ENCODE measurements at places on chromosomes 16 and 17. TPM values are rescaled to one million over a fixed set of nuclear protein-coding genes. Genes with fewer than 3 reads are reported as not detected.

- no peak overlapping the region for H3K4me3 ChIP-seq
- H3K27me3 ChIP-seq: no peaks in the 10 kb centered on the region
- no peaks in the 10 kb centered on the region for H3K36me3 ChIP-seq
- no peak for DNase-seq
- no peaks in the 10 kb centered on the region for H3K4me1 ChIP-seq
These were observed 4.8 kb upstream of the SYT17 start for GRCh38 chr16:19163215-19163614.

GRCh38 chr16:81273223-81273950, 34.9 kb downstream of the BCO1 start:
- no peak overlapping the region for H3K27ac ChIP-seq
- no peak for DNase-seq
- no peaks in the 10 kb centered on the region for H3K4me1 ChIP-seq
- no peaks in the 10 kb centered on the region for H3K36me3 ChIP-seq
- H3K27me3 ChIP-seq: no peaks in the 10 kb centered on the region

Gene HAP1
- 1.3 TPM for total RNA-seq

GRCh38 chr17:40548982-40549685, 16.1 kb downstream of the CCR7 start:
- no peaks in the 10 kb centered on the region for H3K36me3 ChIP-seq
- H3K27me3 ChIP-seq: no peaks in the 10 kb centered on the region
- H3K4me1 ChIP-seq: no peaks in the 10 kb centered on the region
- no peak for DNase-seq

- no peak for DNase-seq
- no peaks in the 10 kb centered on the region for H3K27me3 ChIP-seq
- no peaks in the 10 kb centered on the region for H3K4me1 ChIP-seq
- H3K36me3 ChIP-seq: no peaks in the 10 kb centered on the region
These were observed 16.0 kb downstream of the BTBD17 start for GRCh38 chr17:74345433-74346241.

DNA sequence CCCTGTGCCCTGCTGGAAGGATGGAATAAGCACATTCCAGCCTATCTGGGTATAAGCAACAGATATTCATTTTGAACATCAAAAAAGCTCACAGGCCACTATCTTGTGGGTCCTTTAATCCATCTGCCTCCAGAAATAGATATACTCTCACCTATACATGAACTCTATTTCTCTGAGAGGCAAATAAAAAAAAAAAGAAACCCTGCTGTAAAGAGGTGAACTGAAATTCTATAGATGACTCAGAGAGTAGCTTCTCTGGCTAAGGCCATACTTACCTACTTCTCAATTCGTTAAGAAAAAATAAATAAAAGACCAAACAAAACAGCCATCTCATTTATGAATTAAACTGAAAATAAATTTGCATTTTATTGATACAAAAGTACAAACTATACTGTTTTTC, 86.3 kb downstream of the DYNLRB2 start:
- H3K4me3 ChIP-seq: no peak overlapping the region
- no peaks in the 10 kb centered on the region for H3K27me3 ChIP-seq
- no peak overlapping the region for H3K27ac ChIP-seq
- no peaks in the 10 kb centered on the region for H3K36me3 ChIP-seq
- no peaks in the 10 kb centered on the region for H3K4me1 ChIP-seq

DNA sequence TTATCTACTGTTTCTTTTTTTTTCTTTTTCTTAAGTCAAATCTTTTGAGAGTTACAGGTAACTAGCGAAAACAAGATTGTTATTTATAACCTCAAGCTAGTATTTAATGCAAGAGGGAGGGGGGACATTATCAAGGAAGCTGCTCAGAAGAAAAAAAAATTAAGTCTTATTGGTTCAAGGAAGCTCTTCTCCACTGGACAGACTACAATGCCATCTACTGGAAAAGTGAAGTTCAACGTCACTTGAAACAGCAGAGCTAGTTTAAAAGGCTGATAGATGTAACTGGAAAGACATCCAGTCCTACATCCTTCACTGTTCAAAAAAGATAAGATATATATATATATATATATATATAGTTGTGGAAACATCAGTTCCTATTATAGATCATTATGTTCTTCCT, 418.0 kb upstream of the PSMD7 start:
- no peak overlapping the region for H3K27ac ChIP-seq
- no peaks in the 10 kb centered on the region for H3K27me3 ChIP-seq
- peak; percentile 83 for DNase-seq
- no peaks in the 10 kb centered on the region for H3K36me3 ChIP-seq
- H3K4me3 ChIP-seq: no peak overlapping the region

- H3K36me3 ChIP-seq: no peaks in the 10 kb centered on the region
- H3K27ac ChIP-seq: peak overlapping the region; percentile 95
- H3K4me1 ChIP-seq: peaks cover 80% of the 10 kb centered on the region
- no peaks in the 10 kb centered on the region for H3K27me3 ChIP-seq
- H3K4me3 ChIP-seq: peak overlapping the region; percentile 79
- peak; percentile 56 for DNase-seq
These were observed 14.7 kb downstream of the RARA start for GRCh38 chr17:40323391-40324381.

- no peaks in the 10 kb centered on the region for H3K4me1 ChIP-seq
- DNase-seq: no peak
- H3K27me3 ChIP-seq: no peaks in the 10 kb centered on the region
- H3K27ac ChIP-seq: no peak overlapping the region
- H3K36me3 ChIP-seq: no peaks in the 10 kb centered on the region
These were observed 11.3 kb upstream of the RNPS1 start for GRCh38 chr16:2278956-2279800.

GRCh38 chr17:19940722-19941464, 36.7 kb downstream of the AKAP10 start:
- H3K4me3 ChIP-seq: no peak overlapping the region
- no peak for DNase-seq
- no peak overlapping the region for H3K27ac ChIP-seq
- H3K36me3 ChIP-seq: peaks cover 18% of the 10 kb centered on the region
- H3K4me1 ChIP-seq: no peaks in the 10 kb centered on the region

DNA sequence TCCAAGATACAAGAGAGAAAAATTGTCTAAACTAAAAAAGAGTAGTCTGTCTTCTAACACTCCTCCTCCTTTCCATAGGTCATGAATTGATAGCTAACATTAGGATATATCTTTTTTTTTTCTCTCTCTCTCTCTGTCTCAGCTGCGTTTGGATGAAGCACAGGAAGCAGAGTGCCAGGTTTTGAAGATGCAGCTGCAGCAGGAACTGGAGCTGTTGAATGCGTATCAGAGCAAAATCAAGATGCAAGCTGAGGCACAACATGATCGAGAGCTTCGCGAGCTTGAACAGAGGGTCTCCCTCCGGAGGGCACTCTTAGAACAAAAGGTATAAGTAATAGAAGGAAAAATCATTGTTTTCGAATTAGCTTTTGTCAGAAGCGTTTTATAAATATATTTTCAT, 32.9 kb downstream of the ABHD15 start:
- H3K27me3 ChIP-seq: no peaks in the 10 kb centered on the region
- no peak overlapping the region for H3K4me3 ChIP-seq
- no peaks in the 10 kb centered on the region for H3K4me1 ChIP-seq
- no peak for DNase-seq
- no peak overlapping the region for H3K27ac ChIP-seq

Gene CORO6
- 5.9 TPM for total RNA-seq

Gene CDH13
- total RNA-seq: 13.8 TPM

GRCh38 chr16:85387171-85387507, 226.0 kb upstream of the GSE1 start:
- no peaks in the 10 kb centered on the region for H3K27me3 ChIP-seq
- H3K4me1 ChIP-seq: peaks cover 4% of the 10 kb centered on the region
- no peak overlapping the region for H3K4me3 ChIP-seq
- H3K36me3 ChIP-seq: no peaks in the 10 kb centered on the region

Gene SLFN14
- total RNA-seq: 0.09 TPM

Gene CTRL
- total RNA-seq: 0.69 TPM

Gene DRC3
- 17.3 TPM for total RNA-seq

DNA sequence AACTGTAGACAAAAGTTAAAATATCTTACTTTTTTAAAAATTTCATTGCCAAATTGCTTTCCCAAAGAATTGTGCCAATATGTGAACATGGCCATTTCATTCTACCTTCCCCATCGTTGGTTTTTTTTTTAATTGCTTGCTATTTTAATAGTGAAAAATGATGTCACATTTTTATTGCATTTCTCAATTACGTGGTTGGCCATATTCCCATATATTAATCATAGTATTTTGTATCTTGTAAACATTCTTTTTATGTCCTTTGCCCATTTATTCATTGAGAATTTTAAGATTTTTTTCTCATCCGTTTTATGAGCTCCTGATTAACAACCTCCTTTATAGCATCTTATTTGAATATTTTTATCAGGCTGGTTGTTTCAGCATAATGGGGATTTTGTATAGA, 7.2 kb downstream of the OMG start:
- H3K27me3 ChIP-seq: no peaks in the 10 kb centered on the region
- DNase-seq: no peak
- H3K4me1 ChIP-seq: no peaks in the 10 kb centered on the region
- H3K27ac ChIP-seq: no peak overlapping the region

Gene ASGR2
- 1.2 TPM for total RNA-seq

DNA sequence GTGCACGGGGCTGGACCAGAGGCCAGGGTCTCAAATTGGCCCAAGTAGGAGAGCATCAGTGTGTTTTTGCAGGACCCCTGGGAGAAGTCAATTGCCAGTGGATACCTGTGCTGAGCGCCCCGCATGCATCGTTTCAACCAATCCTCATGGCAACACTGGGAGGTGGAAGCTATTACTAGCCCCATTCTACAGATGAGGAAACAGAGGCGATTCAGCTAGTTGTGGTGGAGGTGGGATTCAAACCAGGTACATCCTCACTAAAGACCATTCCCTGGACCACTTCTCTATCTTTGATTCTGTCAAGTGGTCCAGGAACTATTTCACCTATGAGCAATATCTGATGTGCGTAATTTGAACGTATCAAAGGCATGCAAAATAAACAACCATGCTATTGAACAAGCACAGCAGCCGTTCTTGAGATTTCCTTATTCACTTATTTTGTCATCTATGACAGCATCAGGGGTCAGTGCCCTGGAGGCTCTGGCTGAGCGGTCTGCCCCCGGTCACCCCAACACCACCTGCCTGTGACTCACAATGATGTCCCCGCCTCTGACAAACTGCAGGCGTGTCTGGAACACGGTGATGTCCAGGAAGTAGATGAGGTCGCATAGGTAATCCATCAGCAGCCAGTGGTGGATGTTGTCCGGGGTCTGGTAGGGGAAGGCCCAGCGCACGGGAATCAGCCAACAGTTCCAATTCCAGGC, 54.0 kb downstream of the CNGB1 start:
- H3K4me3 ChIP-seq: no peak overlapping the region
- H3K36me3 ChIP-seq: no peaks in the 10 kb centered on the region
- no peak overlapping the region for H3K27ac ChIP-seq
- no peak for DNase-seq
- H3K27me3 ChIP-seq: no peaks in the 10 kb centered on the region

DNA sequence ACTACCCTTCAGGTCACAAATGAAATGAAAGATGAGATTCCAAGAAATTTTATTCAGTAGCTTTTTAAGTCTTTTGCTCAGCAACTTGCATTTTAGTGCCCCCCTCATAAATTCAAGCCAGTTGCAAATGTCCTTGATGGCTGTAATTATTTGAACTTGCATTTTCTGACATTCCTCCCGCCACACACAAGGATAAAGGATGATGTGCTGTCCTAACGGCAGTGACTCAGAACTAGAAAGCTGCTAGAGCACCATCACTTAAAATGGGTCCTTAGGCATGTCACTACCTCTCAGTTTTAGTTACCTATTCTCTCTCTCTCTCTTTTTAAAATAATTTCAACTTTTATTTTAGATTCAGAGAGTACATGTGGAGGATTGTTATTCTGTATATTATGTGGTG, 306.7 kb downstream of the CNTNAP4 start:
- no peak for DNase-seq
- H3K27me3 ChIP-seq: no peaks in the 10 kb centered on the region
- no peak overlapping the region for H3K27ac ChIP-seq
- no peaks in the 10 kb centered on the region for H3K36me3 ChIP-seq
- H3K4me1 ChIP-seq: no peaks in the 10 kb centered on the region
- H3K4me3 ChIP-seq: no peak overlapping the region

Gene ZNF205
- 12.7 TPM for total RNA-seq

Gene HASPIN
- 0.38 TPM for total RNA-seq

- no peak overlapping the region for H3K4me3 ChIP-seq
- DNase-seq: no peak
- no peaks in the 10 kb centered on the region for H3K4me1 ChIP-seq
- H3K27me3 ChIP-seq: no peaks in the 10 kb centered on the region
- peaks cover 3% of the 10 kb centered on the region for H3K36me3 ChIP-seq
These were observed 1.4 kb downstream of the ENDOV start for GRCh38 chr17:80416260-80416939.

GRCh38 chr16:60929-61878, 7.6 kb downstream of the SNRNP25 start:
- H3K36me3 ChIP-seq: peaks cover 5% of the 10 kb centered on the region
- no peaks in the 10 kb centered on the region for H3K4me1 ChIP-seq
- DNase-seq: no peak
- no peaks in the 10 kb centered on the region for H3K27me3 ChIP-seq

- peak overlapping the region; percentile 95 for H3K4me3 ChIP-seq
- H3K27ac ChIP-seq: peak overlapping the region; percentile 85
- no peak for DNase-seq
- no peaks in the 10 kb centered on the region for H3K27me3 ChIP-seq
- no peaks in the 10 kb centered on the region for H3K36me3 ChIP-seq
These were observed 531 bp upstream of the HASPIN start for GRCh38 chr17:3723188-3723555.

Gene HSF5
- total RNA-seq: 0.19 TPM

Gene ACSM2A
- total RNA-seq: 59.3 TPM

DNA sequence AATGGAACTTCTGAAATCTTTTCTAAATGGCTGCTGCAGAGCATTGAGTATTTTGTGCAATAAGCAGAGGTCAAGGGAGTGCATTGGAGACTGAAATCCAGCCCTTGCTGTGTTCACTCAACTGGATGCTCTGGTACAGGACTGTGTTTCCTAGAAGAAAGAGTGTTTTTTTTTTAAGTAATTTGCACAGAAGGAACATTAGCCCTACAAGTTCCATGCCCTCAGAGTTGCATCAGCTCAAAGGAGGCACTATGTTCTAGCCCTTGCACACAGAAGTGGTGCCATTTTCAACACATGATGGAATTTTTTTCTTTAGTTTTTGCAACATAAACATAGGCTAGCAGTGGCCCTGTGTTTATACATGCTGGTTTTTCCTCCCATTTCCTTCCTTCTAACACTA, 144.1 kb upstream of the HLF start:
- H3K4me3 ChIP-seq: no peak overlapping the region
- no peaks in the 10 kb centered on the region for H3K4me1 ChIP-seq
- DNase-seq: no peak

GRCh38 chr17:63984651-63985386, 12.1 kb upstream of the SCN4A start:
- H3K4me1 ChIP-seq: no peaks in the 10 kb centered on the region
- H3K27ac ChIP-seq: peak overlapping the region; percentile 20
- H3K4me3 ChIP-seq: no peak overlapping the region
- peak; percentile 86 for DNase-seq

DNA sequence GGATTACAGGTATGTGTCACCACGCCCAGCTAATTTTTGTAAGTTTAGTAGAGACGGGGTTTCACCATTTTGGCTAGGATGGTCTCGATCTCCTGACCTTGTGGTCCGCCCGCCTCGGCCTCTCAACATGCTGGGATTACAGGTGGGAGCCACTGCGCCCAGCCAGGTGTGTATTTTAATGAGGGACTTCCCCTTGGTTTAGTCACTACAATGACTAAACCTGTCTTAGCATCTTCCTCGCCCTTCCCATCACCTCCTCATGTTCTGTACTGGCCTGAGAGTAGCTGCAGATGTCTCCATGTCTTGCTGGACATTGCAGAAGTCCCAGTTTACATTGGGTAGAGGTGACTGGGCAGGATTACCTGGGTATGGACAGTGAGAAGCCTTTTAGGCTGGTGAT, 9.6 kb downstream of the SLC7A6 start:
- no peaks in the 10 kb centered on the region for H3K27me3 ChIP-seq
- H3K4me1 ChIP-seq: no peaks in the 10 kb centered on the region
- H3K4me3 ChIP-seq: no peak overlapping the region

Gene TSPOAP1
- 30.6 TPM for total RNA-seq

Gene GDPD3
- 3.6 TPM for total RNA-seq

Gene HBA2
- total RNA-seq: 33.9 TPM

All from kidney (tissue), 22 donors.